Astrocyte of the spinal cord (primary cell): ENCODE measurements at places on chromosomes 16 and 17.

DNA sequence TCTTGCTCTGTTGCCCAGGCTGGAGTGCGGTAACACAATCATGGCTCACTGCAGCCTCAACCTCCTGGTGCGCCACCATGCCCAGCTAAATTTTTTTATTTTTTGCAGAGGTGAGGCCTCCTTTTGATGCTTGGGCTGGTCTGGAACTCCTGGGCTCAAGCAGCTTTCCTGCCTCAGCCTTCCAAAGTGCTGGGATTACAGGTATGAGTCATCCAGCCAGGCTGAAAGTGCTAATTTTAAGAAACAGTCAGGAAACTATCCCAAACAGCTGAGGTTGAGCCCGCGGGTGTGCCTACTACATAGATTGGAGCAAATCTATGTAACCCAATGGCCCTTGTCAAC is 738 bp upstream of the XPO6 start:
- peak; percentile 12 for DNase-seq

DNA sequence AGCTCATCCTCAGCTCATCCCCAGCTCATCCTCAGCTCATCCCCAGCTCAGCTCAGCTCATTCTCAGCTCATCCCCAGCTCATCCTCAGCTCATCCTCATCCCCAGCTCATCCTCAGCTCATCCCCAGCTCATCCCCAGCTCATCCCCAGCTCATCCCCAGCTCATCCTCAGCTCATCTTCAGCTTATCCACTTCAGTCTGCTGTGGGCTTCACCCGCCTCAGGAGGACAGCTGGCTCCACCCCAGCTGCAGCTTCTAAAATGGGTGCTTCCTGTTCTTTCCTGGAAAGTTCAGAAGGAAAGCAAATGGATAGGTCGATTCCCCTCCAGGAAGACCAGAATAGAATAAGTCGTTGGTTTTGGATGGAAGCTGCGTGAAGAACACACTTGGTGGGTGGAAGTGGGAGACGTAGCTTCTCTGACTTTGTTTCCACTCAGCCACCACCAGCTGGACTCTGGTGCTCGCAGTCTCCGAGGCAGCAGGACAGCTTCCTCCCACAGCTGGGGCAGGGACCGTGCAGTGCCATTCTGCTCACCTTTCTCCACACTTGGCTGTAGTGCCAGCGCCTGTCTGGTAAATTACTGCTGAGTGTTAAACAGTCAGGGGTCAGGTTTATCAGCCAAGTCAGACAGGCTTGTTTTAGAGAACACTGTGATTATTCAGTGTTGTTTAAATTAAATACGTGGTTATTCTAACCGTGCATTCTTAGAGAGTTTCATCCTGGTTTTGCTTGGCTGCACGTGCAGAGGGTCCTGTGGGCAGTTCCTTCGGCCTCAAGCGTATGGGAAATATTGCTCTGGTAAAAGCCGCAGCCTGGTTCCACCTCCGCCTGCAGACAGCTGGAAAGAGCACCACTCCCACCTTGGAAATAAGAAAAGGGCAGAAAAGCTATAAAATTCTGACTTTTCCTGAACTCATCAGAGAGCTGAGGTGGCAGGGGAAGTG is 61.0 kb upstream of the CHMP6 start:
- DNase-seq: no peak

DNA sequence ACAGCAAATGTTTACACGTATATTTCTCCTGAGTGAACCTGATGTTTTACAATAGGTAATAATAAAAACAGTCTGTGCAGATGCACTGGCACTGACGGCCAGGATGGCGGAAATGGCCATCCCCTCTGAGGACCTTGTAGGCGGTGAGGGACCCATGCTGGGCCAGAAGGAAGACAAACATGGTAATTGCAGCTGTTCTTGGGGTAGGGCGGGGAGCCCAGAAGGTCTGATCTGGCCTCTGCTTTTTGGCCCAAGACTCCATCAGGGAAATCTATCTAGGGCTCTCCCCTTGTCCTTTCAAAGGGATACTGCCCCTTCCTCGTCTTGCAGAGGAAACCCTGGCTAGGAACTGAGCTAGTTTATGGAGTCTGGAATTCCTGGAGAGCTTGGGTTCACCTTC is 7.4 kb upstream of the LGALS9 start:
- no peak for DNase-seq

- no peak for DNase-seq
Observed at GRCh38 chr16:57688987-57689761, 5.4 kb upstream of the DRC7 start.

DNA sequence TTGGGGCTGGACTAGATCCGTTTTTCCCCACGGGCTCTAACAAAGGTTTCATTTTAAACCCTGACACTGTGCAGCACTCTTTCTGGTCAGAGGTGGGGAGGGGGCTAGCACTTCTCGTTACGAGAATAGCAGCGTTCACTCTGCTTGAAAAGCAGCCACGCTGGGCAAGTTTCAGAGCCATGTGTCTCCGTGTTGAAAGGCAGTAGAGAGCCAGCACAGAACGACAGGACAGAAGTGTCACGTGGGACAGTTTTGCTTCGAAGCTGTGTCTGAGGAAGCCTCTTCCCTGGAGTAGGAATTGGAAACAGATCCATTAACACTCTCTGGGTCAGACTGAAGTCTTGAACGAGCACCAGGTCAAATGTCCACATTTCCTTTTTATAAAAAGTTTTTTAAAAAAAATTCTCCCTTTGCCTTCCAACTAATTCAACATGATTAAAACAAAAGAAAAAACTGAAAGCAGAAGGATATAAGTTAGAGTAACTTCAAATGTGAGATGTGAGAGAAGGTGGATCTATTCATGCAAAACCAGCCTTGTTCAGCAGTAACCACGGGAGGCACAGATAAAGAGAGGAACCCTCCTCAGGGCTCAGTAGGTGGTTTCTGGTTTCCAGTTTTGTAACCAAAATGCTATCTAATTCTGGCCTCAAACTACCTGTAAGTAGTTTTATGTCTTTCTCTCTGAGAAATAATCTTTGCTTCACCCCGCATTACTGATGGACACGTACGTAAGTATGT is 65.0 kb downstream of the SMG6 start:
- DNase-seq: no peak

- no peak for DNase-seq
Observed at GRCh38 chr16:4077174-4077649, 39.0 kb downstream of the ADCY9 start.

DNA sequence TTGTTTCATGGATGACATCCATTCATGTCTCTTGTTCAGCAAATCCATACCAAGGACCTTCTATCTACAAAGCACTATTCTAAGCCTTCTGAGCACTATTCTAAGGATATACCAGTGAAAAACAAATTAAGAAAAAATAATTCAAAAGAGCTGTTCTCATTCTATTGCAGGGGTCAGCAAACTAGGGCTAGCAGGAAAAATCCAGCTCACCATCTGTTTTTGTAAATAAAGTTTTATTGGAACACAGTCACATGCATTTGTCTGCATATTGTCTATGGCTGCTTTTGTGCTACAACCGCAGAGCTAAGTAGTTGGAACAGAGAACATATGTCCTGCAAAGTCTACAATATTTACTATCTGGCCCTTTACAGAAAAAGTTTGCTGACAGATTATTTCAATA is 222.7 kb upstream of the DYNLRB2 start:
- no peak for DNase-seq
